ENCODE measurements at places on chromosomes 1 and 21.

DNA sequence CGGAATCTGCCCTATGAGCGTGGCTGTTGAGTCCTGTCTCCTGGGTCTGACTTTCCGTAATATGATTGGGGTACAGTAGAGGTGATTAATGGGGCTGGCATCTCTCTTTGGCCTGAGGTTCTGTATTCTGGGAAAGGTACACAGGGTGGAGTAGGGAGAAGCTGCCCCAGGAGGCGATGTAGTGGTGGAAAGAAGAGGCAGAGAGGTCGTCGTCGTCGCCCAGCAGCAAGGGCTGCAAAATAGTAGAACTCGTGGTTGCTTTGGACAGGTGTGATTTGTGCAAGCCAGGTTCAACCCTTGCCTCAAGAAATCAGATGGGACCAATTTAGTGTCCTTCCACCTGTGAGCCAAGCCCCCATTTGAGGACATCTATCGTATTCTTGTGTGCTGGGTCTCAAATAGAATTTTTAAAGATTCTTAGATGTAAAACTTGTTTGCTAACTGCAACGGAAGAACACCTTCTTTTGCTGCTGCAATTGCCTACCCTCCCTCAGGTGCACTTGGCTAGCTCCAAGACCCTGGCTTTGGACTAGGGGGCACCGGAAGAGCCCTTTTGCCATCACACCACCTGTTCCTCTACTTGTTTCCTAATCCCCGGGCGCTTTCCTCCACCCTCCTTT, 1.3 kb upstream of the HMGN2 start:
- peak; percentile 77 for DNase-seq

GRCh38 chr1:39951926-39952325, 3.0 kb upstream of the MFSD2A start:
- DNase-seq: no peak

DNA sequence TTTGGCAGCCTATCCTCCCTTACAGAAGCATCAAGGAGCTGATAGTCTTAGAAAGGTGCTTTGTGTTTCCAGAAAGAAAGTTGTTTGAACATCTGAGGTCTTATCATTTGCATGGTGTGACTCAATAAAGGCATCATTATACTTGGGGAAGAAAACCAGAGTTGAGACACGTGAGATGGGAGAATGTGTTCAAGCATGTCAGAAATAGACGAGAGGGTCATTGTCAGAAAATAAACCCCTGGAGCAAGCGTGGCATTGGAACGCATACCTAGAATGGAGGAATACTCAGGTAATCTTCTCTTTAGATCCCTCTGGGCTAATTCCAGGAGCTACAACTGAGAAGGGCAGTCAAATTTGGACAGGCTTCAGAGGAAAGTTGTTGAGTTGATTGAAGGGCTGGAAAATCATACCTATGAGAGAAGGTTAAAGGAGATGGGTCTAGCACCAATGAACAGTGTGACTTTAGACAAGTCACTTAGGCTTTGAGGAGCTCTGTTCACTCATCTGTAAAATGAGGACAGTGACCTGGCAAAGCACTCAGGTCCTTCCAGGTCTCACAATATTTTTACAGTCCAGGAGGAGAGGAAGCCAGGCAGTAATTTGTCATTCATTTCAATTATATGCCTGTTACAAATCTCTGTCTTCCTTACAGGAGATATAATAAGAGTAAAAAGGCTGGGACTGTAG, 101.3 kb upstream of the C1orf21 start:
- DNase-seq: no peak

DNA sequence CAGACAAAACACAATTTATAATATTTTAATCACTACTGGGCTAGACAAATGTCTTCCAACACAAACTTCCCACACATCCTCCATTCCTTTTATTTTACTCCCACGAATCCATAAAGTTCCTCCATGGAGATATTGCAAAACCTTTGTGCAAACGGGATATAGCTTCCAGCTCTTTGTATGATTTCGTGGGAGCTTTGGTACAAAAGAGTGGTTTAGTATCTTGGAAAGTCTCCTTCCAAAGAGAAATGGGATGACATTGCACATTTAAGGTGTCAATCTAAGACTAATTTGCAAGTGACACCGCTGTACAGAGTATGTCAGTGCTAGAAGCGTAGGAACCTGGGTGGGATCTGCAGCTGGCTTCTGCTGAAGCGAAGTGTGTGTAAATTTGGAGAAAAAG, 455.2 kb upstream of the RUNX1 start:
- DNase-seq: no peak

- no peak for DNase-seq
These were observed 460.1 kb upstream of the RUNX1 start for GRCh38 chr21:35509001-35509704.

GRCh38 chr1:82995951-82996350, 1003.0 kb downstream of the TTLL7 start:
- DNase-seq: no peak

DNA sequence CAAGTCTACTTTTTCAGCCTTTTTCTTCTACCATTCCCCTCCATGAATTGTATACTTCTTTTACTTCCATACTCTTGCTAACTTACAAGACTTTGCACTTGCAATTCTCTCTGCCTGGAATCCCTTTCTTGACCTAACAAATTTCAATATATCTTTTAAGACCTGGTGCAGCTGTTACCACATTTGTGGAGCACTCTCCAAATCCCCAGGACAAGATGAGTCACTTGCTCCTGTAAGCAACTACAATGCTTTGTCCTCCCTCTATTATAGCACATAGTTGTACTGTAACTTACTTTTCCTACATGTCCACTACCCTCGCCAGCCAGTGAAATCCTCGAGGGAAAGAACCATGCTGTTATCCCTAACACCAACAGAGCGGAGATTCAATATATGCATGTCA, 43.1 kb downstream of the WARS2 start:
- no peak for DNase-seq

DNA sequence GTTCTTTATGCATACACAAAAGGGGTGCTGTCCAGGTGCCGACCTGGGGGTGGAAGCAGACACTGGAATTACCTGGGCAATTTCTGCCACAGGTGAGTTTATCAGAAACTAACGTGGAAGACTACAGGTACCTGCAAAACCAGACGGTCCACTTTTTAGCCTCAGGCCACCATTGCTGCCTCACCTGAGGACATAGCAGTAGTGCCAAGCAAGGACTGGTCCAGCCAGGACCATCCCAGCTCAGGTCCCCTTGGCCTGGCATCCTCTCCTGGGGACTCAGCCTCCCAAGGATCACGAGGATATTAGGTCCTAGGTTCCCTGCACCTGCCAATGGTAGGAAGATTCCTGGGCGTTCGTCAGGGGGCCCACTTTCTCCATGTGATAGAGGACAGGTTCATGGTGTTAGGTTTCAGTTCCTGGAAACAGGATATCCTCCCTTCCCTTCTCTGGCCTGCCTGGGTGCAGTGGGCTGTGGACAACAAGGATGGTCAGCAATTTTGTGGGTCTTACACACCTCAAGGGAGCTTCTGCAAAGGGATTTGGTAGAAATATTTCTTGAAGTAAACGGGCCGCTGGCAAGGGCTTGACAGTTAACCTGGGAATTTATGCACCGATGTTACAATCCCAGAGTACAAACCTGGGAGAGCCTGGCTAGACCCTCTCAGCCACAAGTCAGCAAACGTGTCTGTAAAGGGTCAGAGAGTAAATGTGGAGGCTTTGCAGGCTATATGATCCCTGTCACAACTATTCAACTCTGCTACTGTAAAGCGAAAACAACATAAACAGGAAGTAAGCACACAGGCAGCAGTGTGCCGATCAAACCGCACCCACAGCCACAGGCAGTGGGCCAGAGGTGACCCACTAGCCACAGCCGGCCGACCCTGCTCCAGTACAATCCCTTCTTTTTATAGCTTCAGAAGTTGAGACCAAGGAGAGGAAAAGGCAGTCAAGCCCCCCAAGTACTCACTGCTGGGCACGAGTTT, 71.4 kb upstream of the RAB4A start:
- DNase-seq: peak; percentile 22

DNA sequence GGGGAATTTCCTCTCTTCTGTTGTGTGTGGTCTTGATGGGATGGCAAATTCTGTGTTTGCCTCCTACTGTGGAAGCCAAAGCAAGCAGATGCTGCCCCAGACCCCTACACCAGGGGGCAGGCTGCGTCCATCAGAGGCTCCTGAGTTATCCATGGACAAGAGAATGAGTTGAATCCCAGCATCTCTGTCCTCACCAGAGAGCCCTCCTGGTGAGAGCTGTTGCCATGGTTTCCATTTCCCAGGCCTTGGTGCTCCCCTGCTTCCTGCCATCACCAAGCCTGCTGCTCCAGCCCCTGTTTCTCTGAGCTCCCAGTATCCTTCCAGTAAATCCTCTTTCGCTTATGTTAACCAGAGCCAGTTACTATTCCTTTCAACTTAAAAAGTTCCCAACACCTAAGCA, 20.4 kb upstream of the GNG12 start:
- DNase-seq: peak; percentile 90

GRCh38 chr1:195306281-195306680, 1302.0 kb downstream of the KCNT2 start:
- no peak for DNase-seq

GRCh38 chr21:39186676-39187075, 3.4 kb upstream of the PSMG1 start:
- peak; percentile 51 for DNase-seq

GRCh38 chr21:42405064-42406013, 1.6 kb downstream of the UBASH3A start:
- DNase-seq: no peak

DNA sequence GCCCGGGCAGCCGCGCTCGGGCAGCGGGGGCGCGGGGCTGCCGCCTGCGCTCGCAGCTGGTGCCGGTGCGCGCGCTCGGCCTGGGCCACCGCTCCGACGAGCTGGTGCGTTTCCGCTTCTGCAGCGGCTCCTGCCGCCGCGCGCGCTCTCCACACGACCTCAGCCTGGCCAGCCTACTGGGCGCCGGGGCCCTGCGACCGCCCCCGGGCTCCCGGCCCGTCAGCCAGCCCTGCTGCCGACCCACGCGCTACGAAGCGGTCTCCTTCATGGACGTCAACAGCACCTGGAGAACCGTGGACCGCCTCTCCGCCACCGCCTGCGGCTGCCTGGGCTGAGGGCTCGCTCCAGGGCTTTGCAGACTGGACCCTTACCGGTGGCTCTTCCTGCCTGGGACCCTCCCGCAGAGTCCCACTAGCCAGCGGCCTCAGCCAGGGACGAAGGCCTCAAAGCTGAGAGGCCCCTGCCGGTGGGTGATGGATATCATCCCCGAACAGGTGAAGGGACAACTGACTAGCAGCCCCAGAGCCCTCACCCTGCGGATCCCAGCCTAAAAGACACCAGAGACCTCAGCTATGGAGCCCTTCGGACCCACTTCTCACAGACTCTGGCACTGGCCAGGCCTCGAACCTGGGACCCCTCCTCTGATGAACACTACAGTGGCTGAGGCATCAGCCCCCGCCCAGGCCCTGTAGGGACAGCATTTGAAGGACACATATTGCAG, 3.0 kb downstream of the ARTN start:
- peak; percentile 62 for DNase-seq

- no peak for DNase-seq
These were observed 62.2 kb upstream of the ATP1B1 start for GRCh38 chr1:169044296-169044695.

DNA sequence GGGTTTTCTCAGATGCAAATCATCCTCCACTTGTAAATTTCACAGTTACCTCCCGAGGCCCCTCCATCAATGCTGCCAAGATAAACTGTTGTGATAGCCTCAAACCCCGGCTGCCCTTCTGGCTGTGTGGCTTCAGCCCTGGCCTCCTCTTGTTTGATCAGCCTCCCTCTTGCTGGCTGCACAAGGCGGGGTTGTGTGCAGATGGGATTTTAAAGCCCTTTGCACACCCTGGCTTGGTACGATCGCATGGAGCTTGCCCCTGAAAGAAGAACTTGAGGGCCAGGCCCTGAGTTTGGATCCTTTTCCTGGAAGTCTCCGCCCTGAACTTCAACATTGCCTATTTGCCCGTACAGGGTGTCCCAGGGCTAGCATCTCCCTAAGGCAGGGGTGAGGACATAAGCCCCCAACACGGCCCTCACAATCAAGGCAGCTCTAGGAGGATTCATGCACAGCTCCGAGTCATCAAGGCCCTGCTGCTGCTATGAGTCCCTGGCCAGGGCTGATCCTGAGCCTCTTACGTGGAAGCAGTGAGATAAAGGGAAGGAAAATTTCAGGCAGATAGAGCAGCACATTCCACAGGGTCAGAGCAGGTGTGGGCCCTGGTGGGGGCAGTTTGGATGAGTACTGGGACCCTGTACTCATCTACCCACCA, 181.2 kb upstream of the VAMP3 start:
- DNase-seq: no peak

DNA sequence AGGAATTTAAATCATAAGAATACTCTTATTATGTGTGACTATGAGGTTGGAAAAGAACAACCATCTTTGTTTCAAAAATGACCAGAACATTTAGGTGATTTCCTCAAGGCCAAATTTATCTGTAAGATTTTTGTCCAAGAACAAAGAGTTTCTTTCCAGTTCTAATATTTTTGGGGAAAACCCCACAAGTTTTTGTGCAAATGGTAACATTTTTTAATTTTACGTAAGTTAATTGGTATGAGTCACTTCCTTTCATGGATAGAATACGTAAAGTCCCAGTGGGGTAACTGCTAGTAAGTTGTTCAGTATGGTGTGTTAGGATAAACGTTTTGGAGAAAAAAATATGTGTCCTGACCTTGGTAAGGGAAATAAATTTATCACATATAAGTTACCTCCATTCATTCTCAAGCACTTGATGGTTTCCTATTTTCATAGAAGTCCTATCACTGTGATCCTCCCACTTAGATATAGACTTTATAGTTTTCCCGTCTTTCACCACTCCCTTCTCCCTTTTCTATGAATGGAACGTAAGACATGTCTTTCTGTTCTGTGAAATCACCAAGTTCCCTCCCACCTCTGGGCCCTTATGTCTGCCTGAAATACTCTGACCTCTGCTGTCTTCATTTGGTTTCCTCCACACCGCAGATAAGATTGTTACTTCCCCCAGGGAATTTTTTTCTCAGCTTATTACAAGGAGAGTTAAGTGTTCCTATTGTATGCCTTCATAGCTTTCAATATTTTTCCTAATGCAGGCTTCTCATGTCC, 34.9 kb upstream of the TSNAX start:
- DNase-seq: no peak

GRCh38 chr1:53079251-53079650, 17.2 kb downstream of the PODN start:
- no peak for DNase-seq
